Left cardiac atrium (tissue), 4 donors: ENCODE measurements at places on chromosomes 3 and 15. TPM values are rescaled to one million over a fixed set of nuclear protein-coding genes. Genes with fewer than 3 reads are reported as not detected.

The PTX3 gene
- 51.1 TPM for total RNA-seq

The FEZF2 gene
- not detected for total RNA-seq

The NMNAT3 gene
- 14.8 TPM for total RNA-seq

The SLC51B gene
- total RNA-seq = not detected

The LMLN gene
- 7.0 TPM for total RNA-seq

The PPARG gene
- 40.1 TPM for total RNA-seq

The ZNF717 gene
- total RNA-seq = 8.7 TPM

The TPRG1 gene
- total RNA-seq = 5.2 TPM

The ACVR2B gene
- total RNA-seq = 4.8 TPM

The NRROS gene
- total RNA-seq = 5.4 TPM

The CHDH gene
- 6.6 TPM for total RNA-seq

The SLTM gene
- 60.6 TPM for total RNA-seq

The ICE2 gene
- total RNA-seq = 29.0 TPM

The PEX11A gene
- total RNA-seq = 11.1 TPM

The SOX14 gene
- not detected for total RNA-seq

The SI gene
- total RNA-seq = not detected

The TUSC7 gene
- total RNA-seq = not detected

The ST3GAL6 gene
- 22.2 TPM for total RNA-seq

The HCLS1 gene
- total RNA-seq = 28.9 TPM

The C2CD4A gene
- not detected for total RNA-seq

The NGRN gene
- 115 TPM for total RNA-seq

The RAB43 gene
- 6.4 TPM for total RNA-seq

The NMB gene
- total RNA-seq = 31.6 TPM

The GOLGA8N gene
- total RNA-seq = 8.8 TPM

The ADAMTSL3 gene
- 22.8 TPM for total RNA-seq

The KNL1 gene
- 1.1 TPM for total RNA-seq

The C3orf85 gene
- total RNA-seq = not detected

The NR2E3 gene
- not detected for total RNA-seq

The ZPLD1 gene
- 0.34 TPM for total RNA-seq

The CPEB1 gene
- total RNA-seq = 3.1 TPM

The PRKCI gene
- total RNA-seq = 16.1 TPM
